Metanephros (tissue), 2 donors: ENCODE measurements at places on chromosomes 2 and 18. TPM values are rescaled to one million over a fixed set of nuclear protein-coding genes. Genes with fewer than 3 reads are reported as not detected.

EPG5 gene
- total RNA-seq = 40.3 TPM

TUBA3E gene
- total RNA-seq = not detected

KCNJ13 gene
- total RNA-seq = 1.8 TPM

TMEM169 gene
- total RNA-seq = 4.3 TPM

GLI2 gene
- total RNA-seq = 18.7 TPM

CIB4 gene
- total RNA-seq = 0.29 TPM

TM4SF20 gene
- not detected for total RNA-seq

DLX1 gene
- total RNA-seq = 0.23 TPM

MYO7B gene
- total RNA-seq = 21.7 TPM

ZSWIM2 gene
- total RNA-seq = not detected

ATP6V1C2 gene
- total RNA-seq = 7.6 TPM

ARHGAP15 gene
- 25.2 TPM for total RNA-seq

TSPYL6 gene
- not detected for total RNA-seq

UCN gene
- total RNA-seq = 2.5 TPM

BOLL gene
- total RNA-seq = 0.23 TPM

TNP1 gene
- not detected for total RNA-seq

KCNG2 gene
- 1.4 TPM for total RNA-seq
